Lung microvascular endothelial cell (primary cell): ENCODE measurements at places on chromosomes 16 and 17. TPM values are rescaled to one million over a fixed set of nuclear protein-coding genes. Genes with fewer than 3 reads are reported as not detected.

GRCh38 chr16:23453338-23454052, 506 bp upstream of the COG7 start:
- DNase-seq: no peak

Gene ITGA2B
- 0.22 and 0.79 TPM in 2 replicates for total RNA-seq

DNA sequence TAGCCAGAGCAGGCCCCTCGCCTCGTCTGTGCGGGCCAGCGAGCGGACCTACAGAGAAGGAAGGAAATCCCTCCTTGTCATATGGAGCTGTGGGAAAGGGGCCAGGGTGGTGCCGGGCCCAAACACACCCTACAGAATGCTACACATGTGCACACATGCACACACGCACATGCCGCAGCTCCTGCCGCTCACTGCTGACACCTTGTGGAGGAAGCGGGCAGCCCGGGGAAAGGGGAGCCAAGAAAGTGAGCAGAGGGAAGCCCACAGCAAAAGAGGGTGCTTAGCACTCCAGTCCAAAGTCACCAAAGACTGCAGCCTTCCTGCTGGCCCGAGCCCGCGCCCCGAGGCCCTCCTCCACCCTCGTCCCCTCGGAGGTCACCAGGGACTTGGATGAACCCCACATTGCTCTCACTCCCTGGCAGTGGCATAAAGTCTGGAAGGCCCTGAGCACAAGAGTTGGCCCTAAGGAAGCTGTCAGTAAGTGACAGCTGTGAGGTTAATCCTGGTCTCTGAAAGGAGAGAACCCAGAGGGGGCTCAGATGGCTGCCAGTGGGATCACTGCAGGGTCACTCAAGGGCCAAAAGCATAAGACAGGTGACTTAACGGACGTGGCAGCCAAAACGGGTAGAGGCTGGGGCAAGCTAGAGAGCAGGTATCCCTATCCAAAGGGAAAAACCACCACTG, 68.2 kb downstream of the MYO18A start:
- DNase-seq: peak; percentile 66

Gene SDF2
- total RNA-seq: 61.7 and 105 TPM in 2 replicates

GRCh38 chr17:72545766-72546165, 424.9 kb downstream of the SOX9 start:
- no peak for DNase-seq

- no peak for DNase-seq
Measured at GRCh38 chr16:56262551-56263245, 71.4 kb downstream of the GNAO1 start.

DNA sequence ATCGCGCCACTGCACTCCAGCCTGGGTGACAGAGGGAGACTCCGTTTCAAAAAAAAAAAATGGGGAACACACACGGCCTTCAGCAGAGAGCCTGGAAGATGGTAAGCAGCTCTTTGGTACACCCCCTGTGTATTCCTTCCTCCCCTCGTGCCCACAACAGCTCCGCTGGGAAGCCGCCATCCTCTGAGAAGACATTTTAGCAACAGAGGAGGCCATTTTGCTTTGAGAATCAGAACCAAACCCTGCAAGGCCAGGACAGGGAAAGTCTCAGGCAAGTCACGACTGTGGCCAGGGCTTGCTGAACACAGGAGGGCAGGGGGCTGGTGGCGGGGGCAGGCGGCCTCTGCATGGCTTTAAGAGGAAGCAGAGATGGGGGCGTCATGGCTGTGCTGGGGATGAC, 45.7 kb downstream of the SOCS1 start:
- no peak for DNase-seq

- no peak for DNase-seq
Measured at GRCh38 chr17:6215071-6216035, 145.2 kb downstream of the WSCD1 start.

- DNase-seq: no peak
Measured at GRCh38 chr17:4740025-4740351, 260 bp upstream of the CXCL16 start.

GRCh38 chr17:10217916-10218315, 19.5 kb upstream of the GAS7 start:
- DNase-seq: no peak

GRCh38 chr17:74335529-74336062, 9.6 kb downstream of the KIF19 start:
- no peak for DNase-seq

- no peak for DNase-seq
Measured at GRCh38 chr16:51450909-51451308, 299.8 kb upstream of the SALL1 start.

- no peak for DNase-seq
Measured at GRCh38 chr16:75208242-75208825, 1.4 kb upstream of the CTRB2 start.

DNA sequence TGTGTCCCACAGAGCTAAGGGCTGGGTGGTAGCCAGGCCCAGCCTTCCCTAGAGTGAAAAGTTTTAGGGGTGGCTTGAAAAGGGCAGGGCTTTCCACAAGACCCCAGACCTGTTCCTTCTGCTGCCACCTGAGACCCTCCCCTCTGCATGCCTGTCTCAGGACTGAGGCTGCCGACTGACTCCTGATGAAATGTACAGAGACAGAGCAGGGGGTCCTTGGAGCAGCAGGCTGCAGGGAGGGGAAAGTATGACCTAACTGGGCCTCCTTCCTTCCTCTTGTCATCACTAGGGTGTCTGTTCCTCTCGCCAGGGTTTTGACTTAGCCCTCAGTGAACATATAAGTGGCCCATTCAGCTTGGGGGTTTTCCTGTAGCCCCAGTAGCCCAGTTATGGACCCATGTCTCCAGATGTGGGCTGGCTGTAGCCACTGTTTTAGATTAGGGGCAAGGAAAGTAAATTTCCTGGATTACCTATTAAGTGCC, 14.9 kb upstream of the NFATC3 start:
- no peak for DNase-seq

GRCh38 chr17:82205720-82206508, 6.7 kb downstream of the CCDC57 start:
- peak; percentile 86 for DNase-seq

Gene ASPA
- total RNA-seq: not detected in 2 replicates

- no peak for DNase-seq
Measured at GRCh38 chr16:67853670-67854069, 6.2 kb upstream of the CENPT start.

DNA sequence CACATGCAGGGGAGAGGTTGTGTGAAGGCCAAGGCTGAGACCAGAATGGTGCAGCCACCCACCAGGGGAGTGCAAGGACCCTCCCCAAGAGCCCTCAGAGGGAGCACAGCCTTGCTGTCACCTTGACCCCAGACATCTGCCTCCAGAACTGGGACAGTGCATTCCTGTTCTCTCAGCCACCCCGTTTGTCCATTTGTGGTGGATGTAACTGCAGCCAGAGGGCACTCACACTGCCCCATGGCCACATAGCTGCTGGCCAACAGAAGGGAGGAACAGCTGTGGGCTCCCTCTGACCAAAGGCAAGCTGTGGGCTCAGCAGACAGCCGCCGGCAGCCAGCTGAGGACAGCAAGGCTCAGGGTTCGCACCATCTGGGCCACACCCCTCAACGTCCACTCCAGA, 49.8 kb upstream of the KLHDC4 start:
- DNase-seq: no peak

DNA sequence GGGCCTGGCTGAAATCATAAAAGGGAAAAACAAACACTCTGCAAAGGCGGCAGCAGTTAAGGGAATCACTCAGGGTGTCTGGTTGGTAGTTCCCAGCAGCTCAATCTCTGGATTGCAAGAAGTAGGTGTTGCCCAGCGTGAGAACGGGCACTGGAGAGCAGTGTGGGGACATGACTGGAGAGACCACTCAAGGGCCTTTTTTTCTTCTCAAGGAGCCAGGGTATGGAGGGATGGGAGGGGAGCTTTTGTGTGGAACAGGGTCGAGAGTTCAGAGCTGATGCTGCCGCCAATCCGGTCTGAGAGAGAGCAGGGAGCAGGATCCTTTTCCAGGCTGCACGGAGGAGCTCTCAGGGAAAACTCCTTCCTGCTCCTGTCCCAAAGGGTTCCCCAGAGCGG, 15.2 kb downstream of the SCNN1B start:
- DNase-seq: no peak

DNA sequence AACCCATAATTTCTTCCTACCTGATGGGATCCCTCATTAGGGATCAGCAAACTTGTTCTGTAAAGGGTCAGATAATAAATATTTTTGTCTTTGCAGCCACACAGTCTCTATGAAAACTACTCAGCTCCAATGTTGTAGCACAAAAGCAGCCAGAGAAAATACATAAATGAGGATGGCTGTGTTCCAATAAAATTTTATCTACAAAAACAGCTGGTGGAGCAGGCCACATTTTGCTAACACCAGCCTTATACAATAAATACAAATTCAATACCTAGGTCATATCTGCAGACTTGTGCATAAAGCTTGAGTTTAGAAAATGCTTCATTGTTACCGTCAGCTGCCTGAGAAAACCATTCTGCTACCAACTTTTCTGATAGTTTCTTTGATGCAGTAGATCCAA, 38.4 kb upstream of the INTS2 start:
- DNase-seq: peak; percentile 72
